ENCODE measurements at places on chromosomes 3 and 15. TPM values are rescaled to one million over a fixed set of nuclear protein-coding genes. Genes with fewer than 3 reads are reported as not detected.

CHST13 gene
- 7.4 TPM for polyA plus RNA-seq

ARPP21 gene
- 2.1 TPM for polyA plus RNA-seq

TYRO3 gene
- polyA plus RNA-seq, result 140 TPM

MGA gene
- 40.8 TPM for polyA plus RNA-seq
